ENCODE measurements at places on chromosomes 16 and 17.
A peak's percentile ranks its signal among the peaks of the same experiment; 100 is the strongest.

- DNase-seq = no peak
These were observed 45.8 kb upstream of the ATF7IP2 start for GRCh38 chr16:10339777-10340732.

DNA sequence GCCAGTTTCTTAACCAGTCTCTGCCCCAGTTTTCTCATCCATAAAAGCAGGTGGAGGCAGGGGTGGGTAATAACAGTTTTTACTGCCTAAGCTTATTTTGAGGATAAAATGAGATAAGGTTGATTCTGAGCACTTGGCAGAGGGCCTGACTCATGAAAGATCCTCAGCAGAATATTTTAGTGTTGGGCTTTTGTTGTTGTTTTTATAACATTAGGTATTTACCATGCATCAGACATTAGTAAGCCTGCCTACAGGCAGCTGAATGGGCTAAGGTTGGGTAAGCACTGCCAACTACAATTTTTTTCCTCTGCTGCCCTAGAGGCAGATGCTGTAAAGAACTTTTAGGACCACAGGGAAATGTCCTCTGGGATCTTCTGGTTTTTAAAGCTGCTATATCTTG, 43.1 kb downstream of the SCNN1G start:
- peak; percentile 4 for DNase-seq

DNA sequence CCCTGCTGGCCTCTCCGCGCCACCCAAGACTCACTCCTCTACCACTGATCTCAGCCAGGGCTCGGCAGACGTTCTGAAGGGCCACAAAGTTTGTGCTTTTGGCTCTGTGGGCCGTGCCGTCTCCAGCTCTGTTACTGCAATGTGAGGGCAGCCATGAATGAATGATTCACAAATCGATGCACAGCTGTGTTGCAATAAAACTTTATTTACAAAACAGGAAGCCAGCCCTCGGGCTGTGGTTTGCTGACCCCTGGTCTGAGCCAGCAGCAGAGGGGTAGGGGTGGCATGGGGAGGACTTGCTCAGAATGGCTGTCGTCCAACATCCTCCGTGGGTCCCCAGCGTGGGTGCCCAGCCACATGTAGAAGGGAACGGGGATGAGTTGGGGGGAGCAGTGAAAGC, 63.0 kb upstream of the PVALEF start:
- no peak for DNase-seq

- no peak for DNase-seq
These were observed 439.5 kb downstream of the WWOX start for GRCh38 chr16:78538919-78539318.

- no peak for DNase-seq
These were observed 15.9 kb downstream of the CMTM3 start for GRCh38 chr16:66620429-66620795.

DNA sequence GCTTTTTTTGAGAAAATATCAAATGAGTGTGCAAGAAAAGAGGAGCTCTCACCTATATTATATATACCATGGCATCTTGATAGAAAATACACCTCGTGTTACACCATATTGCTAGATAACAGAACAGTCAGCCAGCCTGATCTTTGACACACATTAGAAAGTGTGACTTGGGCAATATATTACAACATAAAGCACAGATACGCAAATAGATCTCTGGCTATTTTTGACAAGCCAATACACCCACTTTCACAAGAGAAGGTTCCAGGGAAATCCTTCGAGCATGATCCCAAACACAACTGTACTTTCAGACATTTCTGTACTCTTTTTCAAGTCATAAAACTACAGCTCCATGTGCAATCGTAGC, 9.4 kb downstream of the GGA2 start:
- DNase-seq = no peak

DNA sequence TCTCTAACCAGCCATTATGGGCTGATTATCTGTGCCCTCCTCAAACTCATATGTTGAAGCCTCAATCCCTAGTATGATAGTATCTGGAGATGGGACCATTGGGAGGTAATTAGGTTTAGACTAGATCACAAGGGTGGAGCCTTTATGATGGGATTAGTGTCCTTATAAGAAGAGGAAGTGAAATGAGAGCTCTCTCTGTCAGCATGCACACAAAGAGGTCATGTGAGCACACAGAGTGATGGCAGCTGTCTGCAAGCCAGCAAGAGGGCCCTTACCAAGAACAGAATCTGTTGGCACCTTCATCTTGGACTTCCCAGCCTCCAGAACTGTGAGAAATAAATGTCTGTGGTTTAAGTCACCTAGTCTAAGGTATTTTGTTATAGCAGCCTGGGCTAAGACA, 101.9 kb downstream of the PCTP start:
- no peak for DNase-seq

GRCh38 chr16:79986352-79986751, 385.8 kb upstream of the MAF start:
- DNase-seq = no peak

DNA sequence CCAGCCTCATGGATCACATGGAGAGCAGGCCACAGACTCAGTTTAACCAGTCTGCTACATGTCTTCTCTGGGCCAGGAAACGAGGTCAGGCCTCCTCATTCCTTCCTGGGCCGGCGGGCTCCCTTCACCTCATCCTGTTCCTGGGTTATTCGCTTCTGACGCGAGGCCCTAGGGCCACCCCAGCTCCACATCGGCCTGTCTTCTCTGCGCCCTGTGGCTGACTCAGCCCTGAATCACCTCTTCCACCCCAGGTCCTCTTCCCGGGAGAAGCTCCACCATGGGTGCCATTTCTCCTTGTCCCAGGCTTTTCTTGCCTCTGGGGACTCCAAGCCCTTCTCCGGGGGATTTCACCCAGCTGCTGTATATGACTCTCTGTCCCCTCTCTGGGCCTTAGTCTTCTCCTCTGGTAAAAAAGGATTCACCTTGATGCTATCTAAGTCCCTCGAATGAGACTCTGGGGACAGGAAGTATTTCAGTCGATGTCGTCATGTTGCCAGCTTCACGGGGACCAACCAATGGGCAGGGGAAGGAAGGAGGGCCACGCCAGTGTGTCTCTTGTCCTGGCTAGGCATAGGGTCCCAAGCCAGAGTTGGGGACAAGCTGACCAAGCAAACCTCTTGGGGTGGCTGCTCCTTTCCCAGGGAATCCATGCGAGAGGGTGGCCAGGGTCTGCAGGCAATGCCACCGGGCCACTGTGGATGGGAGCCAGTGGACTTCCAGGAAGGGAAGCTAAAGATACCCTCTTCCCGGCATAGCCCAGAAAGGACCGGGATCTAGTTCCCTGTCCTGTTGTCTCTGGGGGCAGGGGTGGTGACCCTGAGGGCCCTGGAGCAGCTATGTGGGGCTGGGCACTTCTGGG, 58.7 kb downstream of the SOCS3 start:
- DNase-seq = no peak

DNA sequence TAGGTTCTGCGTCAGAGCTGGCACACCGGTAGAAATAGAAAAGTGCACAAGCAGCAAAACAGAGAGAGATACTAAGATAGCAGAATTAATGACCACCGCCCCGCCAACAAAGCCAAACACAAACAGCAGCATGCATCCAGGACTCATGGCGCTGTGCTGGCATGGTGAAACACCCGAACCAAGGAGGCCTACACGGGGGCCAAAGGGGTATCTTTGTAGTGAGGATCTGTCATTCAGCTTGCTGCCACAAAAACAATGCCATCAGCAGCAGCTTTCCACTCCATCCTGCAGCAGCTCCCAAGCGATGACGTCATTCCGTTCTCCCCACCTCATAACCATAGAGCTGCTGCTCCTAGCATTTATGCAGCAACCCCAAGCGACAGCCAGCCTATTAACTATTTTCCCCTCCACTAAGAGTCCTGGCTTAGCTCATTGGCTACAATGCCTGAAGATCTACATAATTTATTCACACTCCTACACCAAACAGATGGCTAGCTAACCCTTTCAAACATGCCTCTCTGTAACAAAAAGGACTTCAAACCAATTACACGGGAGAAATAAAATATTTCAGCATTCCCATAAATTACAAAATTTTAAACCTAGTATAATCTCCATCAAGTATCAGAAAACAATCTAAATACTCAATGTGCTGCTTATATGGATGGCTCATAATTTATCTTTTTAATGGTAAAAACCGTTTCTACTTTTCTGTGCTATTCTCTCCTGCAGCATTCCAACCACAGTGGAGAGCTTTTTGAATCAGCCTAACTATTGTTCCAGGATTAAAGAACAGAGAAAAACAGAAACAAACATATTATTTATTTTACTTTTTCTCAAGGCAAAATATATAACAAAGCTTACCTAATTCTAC, 73.9 kb downstream of the SPAG9 start:
- DNase-seq = peak; percentile 86

DNA sequence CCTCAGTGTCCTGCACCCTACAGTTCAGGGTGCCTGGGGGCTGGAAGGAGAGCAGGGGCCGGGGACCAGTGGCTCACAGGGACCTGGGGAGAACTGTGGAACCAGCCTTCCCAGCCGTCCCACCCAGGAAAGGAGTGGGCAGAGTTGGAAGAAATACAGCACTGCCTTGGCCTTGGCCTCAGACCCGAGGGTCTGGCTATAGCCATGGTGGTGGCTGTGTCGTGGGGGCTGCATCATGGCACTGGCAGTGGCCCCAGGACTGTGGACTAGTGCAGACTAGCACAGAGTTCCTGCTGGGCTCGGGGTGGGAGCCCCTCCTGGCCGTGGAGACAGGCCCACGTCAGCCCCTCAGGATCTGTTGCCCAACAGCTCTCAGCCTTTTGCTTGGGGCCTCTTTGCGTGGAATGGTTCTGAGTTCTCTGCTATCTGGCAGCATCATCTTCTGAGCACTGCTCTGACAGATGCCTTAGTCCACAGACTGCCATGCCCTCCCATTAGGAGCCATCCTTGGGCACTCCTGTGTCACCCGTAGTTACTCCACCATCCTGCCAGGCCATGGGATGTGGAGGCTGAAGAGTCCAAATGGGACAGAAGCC, 12.6 kb upstream of the DNASE1 start:
- DNase-seq = no peak

DNA sequence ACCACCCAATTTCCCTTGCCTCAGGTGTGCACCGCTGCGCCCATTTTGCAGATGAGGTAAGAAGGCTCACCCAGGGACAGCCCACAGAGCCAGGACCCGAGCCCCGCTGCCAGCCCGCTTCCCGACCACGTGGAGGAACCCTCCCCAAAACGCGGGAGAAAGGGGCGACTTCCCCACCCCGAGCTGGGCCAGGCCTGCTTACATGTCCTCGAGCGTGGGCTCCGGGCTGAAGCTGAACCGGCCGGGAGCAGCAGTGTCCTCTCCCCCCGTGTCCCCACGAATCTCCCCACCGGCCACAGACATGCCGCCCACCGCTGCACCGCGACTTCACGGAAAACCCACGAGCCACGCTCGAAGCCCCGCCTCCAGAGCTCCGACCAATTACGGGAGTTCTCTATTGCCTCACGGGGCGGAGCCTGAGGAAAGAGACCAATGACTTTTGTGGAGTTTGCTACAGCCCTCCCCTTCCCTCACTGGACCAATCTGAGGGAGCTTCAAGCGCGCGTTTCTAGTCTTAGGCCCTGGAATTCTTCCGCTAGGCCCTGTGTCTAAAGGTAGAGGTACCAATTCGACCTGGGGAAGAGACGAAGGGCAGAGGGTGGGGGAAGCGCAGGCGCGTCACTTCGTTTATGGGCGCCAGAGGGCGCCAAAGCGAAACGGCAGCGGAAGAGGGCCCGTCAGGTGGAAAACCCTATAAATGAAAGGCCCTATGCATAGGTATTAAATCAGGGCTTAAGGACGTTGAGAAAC, at the start of gene DCTPP1:
Gene DCTPP1, minus strand, starts transcription at position 353 of the 750 bp plus-strand sequence. Its CDS starts 50 bp downstream, at position 303.
- peak; percentile 100 for DNase-seq

DNA sequence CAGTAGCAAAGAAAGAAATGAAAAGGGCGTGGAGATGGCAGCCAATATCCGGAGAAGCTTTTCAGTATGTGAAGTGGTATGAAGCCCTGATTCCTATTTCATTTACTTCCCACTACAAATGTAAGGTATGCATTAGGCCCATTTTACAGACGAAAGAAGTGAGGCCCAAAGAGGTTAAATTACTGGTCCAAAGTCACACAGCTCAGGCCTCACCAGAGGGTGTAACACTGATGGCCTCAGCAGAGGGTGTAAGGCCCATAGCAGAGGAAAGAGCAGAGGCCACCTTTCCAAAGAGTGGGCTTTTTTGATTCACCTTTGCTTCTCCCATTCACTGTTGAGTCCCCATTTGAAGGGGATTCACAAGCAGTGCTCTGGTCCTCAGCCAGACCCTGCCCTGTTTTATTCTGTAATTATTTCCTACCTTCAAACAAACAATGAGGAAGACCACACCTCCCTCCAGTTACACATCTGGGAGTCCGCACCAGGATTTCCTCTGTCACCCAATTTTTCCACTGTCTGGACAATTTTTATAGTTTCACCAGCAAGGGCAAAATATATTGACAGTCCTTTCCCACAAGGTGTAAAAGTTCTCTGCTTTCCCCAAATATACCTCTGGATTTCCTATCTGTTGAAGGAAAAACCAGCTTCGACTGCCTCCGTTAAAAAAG, 7.1 kb downstream of the ZFHX3 start:
- no peak for DNase-seq

- no peak for DNase-seq
These were observed 21.8 kb upstream of the LRRC37A3 start for GRCh38 chr17:64941045-64941444.

DNA sequence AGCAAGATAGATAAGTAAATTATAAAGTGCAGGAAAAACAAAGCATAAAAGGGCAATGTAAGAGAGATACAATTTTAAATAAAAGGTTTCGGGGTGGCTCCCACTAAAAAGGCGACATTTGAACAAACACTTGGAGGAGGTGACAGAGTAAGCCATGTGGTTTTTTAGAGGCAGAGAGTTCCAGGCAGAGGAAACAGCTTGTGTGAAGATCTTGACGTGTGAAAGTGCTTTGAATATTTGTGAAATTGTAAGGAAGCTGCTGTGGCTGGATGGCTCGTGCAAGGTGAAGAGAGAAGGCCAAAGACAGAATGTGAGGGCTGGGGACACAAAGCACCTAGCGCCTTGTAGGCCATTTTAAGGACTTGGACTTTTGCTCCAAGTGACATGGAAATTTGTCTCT, 28.6 kb upstream of the HYDIN start:
- no peak for DNase-seq

- no peak for DNase-seq
These were observed 20.7 kb downstream of the PHKB start for GRCh38 chr16:47481698-47482374.

DNA sequence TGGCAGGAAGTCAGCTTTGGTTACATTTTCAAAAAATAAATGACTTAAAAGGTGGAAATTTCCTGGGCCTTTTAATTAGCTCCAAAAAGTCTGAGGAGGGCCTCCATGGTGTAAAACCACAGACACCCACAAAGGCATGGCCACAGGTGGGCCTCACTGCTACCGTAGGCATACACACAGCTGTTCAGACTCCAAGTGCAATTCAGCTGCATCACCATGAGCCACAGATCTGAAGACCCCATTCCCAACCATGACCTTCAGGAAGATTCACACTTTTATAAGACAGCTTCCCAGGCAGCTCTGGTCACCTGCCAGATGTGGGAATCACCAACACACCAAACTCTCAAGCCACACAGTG, 20.6 kb downstream of the CSNK2A2 start:
- no peak for DNase-seq

DNA sequence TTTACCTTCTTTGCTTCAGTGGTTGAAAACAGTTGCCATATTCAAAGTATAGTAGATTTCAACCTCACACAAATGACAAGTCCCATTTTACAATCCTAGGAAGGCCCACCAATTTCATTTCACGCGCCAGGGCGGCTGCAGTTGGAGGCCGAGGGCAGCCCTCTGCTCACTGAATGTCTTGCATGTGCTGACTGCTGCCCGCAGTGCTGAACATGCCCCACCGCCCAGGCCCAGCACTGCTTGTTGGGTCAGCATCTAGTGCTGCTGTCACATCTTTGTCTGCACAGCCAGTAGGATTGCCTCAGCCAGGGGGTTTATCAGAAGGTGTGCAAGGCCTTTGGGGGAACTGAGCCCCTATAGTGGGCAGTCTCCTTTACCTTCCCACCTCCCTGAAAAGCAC, 11.5 kb downstream of the SMCR8 start:
- DNase-seq = no peak
